G401 (cell line): ENCODE measurements at places on chromosomes 16 and 17. TPM values are rescaled to one million over a fixed set of nuclear protein-coding genes. Genes with fewer than 3 reads are reported as not detected.

The KCNJ16 gene
- total RNA-seq = 16.6 and 16.8 TPM in 2 replicates

The FBXW10B gene
- not detected in 2 replicates for total RNA-seq

The TLCD2 gene
- 1.2 TPM in 2 replicates for total RNA-seq

The CSF3 gene
- not detected in 2 replicates for total RNA-seq

The ATP2C2 gene
- not detected in 2 replicates for total RNA-seq

The MSLN gene
- total RNA-seq = 0.14 and 1.8 TPM in 2 replicates

The HYDIN gene
- total RNA-seq = not detected in 2 replicates

The ODAD4 gene
- total RNA-seq = 1.7 TPM in 1 of 2 replicates, not detected in the other

The NPIPA8 gene
- 0.62 and 1.6 TPM in 2 replicates for total RNA-seq

The CNTROB gene
- 25.4 and 29.3 TPM in 2 replicates for total RNA-seq

- no peak for DNase-seq
Observed at GRCh38 chr16:55605754-55606336, 39.4 kb downstream of the CAPNS2 start.

DNA sequence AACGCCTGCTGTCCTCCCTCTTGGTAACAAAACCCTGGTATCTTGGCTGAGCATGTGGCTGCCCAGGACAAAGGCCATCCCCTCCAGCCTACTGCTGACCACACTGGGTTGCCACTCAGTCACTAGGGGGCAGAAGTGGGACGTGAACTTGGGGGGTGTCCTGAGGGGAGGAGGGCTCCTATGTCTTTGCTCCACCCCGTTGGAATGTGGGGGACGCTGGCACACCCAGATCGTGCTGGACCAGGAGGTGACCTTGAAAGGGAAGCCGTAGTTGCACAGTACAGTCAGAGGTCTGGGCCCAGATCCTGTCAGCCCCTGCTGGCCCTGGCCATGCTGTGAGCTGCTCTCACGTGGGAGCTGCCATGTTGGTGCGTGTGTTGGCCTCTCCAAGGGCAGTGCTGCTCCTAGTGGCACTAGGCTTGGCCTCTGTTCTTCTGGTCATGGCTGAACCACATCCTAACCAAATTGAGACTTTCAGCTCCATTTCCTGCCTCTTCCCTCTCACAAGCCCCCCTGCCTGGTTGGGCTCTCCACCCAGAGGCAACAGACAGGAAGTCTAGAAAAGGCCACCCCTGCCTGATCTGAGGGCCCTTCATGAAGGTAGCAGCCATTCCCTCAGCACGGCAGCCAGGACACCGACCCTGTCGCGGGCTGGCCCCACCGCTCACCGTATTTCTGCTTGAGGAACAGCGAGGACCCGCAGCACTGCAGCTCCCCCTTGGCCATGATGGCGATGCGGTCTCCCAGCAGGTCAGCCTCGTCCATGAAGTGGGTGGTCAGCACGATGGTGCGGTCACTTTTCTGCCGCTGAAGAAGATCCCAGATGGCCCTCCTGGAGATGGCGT is 29.0 kb upstream of the RNPS1 start:
- DNase-seq = peak; percentile 41

GRCh38 chr17:74305865-74306654 is 20.0 kb upstream of the KIF19 start:
- no peak for DNase-seq

DNA sequence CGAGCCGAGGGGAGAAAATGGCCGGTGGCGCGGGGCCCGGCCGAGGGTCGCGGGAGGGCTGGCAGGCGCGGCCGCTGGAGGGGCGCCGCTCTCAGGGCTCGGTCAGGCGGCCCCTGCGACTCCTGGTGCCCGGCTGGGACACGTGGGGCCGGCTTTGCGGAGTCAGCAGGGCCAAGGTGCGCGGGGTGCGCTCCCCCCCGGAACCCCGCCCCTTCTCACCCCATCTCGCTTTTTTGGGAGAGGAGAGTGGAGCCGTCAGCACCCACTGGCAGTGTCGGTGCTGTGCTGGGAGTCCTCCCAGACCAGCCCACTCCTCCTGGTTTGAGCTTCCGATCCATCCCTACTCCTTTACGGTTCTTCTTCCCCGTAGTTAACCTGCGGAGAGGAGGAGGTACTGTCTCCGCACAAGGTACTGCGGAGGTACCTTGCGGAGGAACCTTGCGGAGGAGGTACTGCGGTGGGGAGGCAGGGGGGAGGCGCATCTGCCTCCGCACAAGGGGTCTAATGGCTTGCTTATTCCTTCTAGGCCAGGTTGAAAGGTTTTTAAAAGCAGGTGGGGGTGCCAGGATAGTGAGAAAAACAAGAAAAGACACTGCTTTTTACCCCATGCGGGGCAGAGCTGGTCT is 19.1 kb upstream of the CBX8 start:
- DNase-seq = no peak

DNA sequence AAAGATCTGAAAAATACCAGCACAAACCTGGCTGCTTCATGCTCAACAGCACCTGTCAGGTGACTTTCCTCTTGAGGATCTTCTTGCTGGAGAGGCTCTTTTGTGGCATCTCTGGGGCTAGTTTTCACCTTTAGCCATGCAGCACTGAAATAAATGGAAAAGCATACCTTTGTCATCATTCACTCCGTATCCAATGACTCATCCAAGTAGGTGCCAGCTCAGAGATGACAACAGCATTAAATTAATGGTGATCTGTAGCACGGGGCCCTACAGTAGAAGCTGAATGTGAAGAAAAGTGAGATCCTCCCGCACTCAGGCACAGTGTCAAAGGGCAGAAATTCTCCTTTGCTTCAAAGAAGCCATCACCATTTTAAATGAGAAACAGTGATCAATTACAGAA is 32.2 kb downstream of the KIAA0753 start:
- DNase-seq = no peak

GRCh38 chr17:53336281-53336680 is 486.4 kb upstream of the KIF2B start:
- no peak for DNase-seq

DNA sequence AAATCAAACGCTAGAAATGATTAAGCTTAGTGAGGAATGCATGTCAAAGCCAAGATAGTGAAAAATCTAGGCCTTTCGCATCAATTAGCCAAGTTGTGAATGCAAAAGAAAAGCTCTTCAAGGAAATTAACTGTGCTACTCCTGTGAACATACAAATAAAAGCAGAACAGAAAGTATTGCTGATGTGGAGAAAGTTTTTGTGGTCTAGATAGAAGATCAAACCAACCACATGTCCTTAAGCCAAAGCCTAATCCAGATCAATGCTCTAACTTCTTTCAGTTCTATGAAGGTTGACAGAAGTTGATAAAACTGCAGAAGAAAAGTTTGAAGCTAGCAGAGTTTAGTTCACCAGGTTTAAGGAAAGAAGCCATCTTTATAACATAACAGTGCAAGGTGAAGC is 1044.6 kb downstream of the CDH11 start:
- no peak for DNase-seq

DNA sequence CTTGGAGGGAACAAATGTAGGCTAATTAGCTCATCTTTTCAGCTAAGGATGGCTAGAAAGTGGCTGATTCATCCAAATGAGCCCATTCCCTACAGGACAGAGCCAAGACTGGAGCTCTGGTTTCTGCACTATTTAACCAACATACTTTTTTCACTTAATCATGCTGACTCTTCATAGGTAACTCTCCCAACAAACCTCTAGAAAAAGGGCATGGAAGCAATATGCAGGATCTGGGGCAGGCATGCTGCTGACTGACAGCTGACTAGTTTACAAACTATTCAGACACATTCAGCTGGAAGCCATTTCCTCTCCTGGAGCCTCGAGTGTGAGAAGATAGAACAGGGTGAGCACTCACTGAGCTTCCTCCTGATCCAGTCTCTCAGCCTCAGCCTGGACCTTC is 6.2 kb downstream of the BECN1 start:
- no peak for DNase-seq

DNA sequence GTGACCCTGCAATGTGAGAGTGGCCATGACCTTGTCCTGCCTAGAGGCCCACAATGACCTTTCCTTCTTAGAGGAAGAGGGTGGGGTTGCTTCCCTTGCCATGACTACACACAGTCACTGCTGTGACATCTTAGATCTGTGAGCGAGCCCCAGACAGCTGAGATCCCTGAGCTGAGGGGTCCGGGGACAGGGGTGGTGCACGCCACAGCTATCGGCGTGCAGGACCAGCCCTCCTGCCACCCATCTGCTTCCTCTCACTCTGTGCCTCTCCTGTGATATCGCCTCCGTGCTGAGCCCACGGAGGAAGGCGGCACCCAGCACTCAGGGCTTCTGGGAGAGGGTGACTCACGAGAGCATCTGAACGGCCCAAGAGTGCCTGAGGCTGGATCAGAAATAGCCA is 35.2 kb downstream of the KIAA0513 start:
- DNase-seq = no peak

DNA sequence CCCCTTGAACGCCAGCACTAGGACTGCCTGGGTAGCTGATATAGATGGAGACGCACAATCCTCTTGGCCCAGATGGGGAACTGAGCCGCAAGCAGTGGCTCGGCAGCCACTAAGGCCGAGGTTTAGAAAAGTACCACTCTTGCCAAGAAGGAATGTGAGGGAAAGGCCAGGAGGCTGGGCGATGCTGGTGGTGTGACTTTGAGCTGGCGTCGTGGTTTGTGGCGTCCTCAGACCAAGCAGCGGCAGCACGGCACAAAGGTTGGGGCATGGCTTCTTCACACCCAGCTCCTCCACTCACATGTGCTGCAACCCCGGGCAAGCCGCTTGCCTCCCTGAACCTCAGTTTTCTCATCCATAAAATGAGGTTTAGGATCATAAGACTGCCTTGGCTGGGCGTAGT is 15.6 kb downstream of the DCAKD start:
- no peak for DNase-seq

DNA sequence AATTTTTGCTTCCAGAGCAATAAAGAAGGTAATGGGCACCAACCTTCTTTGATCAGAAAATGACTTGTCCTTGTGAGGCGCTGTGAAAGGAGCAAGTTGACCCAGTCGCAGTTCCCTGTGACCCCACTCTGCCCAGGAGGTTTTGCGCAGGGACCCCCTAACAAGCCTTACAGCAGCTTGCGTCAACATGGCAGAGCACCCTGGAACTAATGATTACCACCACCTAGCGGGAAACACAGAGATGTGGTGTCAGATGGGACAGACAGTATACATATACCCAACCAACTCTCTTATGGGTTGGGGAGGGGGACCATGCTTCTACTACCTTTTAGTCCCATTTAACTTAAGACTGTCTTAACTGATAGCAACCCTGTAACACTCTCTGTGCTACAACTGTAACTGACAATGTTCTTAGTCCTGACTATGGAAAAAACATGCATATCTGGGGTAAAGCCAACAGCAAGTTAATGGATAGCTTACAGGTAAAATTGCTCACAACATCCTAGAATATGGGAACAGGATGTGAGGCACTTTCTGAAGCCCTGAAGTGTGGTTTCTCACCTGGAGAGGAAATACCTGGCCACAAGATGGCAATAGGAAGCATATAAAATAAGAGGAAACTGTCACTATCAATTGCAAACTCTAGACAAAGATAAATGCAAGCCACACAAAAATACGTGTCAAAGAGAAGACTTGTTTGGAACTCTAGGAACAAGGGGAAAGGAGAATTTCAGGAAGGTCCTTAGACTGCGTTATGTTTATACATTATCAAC is 3.0 kb downstream of the KARS1 start:
- DNase-seq = no peak

GRCh38 chr16:26594666-26595065 is 472.1 kb upstream of the C16orf82 start:
- DNase-seq = no peak

GRCh38 chr16:51149721-51150164 is 1.3 kb downstream of the SALL1 start:
- no peak for DNase-seq

DNA sequence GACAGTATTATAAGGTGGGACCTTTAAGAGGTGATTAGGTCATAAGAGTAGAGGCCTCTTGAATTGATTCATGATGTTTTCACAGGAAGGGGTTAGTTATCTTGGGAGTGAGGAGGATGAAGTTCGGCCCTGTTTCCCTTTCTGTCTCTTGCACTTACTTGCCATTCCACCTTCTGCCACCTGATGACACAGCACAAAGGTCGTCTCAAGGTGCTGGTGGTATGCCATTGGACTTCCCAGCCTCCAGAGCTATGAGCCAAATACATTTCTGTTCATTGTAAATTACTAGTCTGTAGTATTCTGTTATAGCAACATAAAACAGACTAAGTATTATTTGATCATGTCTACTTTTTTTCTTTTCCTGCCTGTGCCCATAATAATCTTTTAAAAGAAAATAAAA is 23.5 kb downstream of the CHD9 start:
- no peak for DNase-seq

DNA sequence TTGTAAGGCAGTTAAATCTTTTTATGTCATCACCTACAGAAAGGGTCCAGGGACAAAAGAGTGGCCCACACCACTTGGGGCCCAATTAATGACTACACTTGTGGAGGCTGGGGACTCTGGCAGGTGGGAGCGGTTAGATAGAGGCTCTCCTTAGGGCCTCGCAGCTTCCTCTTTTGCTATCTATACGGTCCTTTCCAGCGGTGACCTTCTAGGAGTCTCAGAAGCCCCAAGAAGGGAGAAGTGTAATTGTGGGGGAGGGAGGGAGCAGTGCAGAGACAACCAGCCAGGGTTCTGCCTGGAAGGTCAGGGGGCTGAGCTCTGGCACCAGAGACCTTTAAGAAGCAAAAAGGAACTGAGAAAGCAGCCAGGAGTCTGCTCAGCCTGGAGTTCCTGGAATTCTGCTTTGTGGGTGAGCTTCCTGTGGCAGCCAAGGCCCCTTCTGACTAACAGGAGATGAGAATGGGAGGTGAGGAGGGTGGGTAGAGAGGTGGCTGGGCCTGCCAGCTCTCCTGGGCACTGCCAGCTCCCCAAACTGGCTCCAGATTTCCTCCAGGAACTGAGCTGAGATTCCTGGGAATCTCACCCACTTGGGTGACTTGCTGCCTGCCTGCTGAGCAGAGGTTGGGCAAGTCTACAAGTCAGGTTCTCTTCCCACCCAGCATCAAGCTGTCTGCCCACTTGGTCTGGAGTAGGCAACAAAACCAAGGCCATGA is 16.3 kb upstream of the MAP3K14 start:
- no peak for DNase-seq

DNA sequence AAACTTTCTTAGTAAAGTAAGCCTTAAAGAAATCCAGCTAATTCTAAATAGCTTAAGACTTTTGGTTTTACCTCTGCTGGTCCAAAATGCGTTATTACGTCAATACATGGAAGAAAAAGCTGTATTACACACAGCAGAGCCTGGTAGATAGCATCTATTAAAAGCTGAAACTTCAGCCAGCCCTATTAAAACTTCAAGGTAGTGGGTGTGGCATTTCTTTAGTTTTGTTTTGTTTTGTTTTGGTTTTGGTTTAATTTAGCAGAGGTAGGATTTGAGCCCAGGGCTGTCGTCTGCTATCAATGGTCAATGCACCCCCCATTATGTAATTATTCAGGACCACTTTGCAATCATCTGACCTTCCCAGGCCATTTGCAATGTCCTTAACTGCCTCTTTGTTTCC is 318.4 kb upstream of the MAF start:
- DNase-seq = no peak

DNA sequence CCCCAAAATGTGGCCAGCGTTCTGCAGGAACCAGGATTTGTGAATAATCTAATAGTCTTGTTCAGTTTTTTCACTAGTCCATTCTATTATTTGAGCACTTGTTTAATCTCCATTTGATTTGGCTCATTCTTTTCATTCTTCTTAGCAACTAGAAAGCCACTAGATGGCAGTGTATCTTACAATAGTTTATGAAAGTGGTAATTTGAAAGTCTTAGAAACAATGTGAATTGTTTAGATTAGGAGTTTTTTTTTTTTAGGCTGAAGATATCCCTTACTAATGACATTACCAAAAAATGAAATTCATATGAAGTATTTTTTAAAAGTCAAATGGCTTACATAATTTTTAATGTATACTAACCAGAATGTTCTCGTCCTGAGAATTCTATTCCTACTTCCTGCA is 6.7 kb downstream of the ERI2 start:
- peak; percentile 21 for DNase-seq

GRCh38 chr16:8589900-8590688 is at the start of gene TMEM114:
Gene TMEM114, minus strand, starts transcription at chr16:8590511. Its CDS starts 673 bp downstream, at chr16:8589838.
- DNase-seq = no peak
